Hematopoietic multipotent progenitor cell treated with erythropoietin and hydrocortisone succinate and interleukin-3 and kit ligand, for 17 days (in vitro differentiated cells): ENCODE measurements at places on chromosomes 1 and 21.

GRCh38 chr1:53871221-53871620 is 18.4 kb downstream of the YIPF1 start:
- DNase-seq = no peak

DNA sequence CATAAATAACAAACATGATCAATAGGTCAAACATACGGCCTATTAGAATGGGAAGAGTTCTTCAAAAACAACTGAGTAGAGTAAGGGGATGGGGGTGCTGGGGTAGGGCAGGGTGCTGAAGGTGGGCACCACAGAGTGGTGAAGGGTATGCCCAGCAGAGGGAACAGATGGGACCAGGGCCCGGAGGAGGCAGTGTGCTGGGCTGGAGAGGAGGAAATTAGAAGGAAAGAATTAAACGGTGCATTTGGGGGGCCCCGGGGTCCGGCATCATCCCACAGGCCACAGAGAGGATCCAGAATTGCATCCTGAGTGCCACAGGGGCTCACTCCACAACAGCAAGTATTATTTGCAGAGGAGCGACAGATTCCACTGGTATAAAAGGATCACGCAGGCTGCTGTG is 94.5 kb downstream of the GLIS1 start:
- no peak for DNase-seq

DNA sequence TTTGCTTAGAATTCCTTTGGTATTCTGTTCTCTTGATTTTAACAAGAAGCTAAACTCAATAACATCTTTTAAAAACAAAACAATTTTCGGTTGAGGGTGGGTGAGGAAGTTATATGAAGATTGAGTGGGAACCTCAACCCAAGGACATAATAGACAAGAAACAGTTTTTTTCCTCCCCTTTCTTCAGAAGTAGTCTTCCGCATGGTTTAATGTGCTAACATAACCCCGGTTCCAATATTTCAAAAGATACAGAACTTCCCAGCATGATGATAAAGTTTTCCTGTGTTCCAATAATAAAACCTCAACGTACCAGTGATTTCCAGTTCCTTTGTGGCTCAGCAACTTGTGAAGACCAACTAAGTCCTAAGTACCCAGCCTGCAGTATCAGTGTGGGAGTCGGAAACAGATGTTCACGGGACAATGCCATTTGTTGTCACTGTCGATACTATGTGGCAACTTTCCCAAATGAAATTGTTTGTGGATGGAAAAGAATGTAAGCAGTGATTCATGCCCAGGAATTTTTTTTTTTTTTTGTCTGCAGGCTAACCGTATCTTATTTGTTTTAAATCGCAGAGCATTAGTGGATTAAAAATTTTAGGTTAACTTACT is 48.5 kb downstream of the NR5A2 start:
- DNase-seq = no peak

GRCh38 chr1:10056599-10056987 is 23.8 kb downstream of the UBE4B start:
- no peak for DNase-seq

DNA sequence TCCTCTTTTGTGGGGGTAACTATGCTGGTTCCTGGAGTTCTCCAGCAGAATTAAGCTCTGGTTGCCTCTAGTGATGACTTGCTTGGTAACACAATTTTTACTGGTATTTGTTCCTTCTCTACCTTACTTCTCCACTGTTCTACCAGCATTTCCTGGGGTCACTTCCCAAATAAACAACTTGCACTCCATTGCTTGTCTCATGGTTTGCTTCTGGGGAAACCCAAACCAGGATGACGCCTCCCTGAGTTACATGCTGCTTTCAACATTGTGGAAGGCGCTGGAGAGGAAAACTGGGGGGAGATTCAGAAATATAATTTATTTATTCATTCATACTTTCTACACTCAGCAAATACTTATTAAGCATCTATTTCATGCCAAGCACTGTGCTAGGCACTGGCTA is 55.3 kb upstream of the AK4 start:
- no peak for DNase-seq
